ENCODE measurements at places on chromosomes 12 and 14.

- DNase-seq = no peak
Measured at GRCh38 chr14:39581474-39581873, 149.2 kb upstream of the FBXO33 start.

DNA sequence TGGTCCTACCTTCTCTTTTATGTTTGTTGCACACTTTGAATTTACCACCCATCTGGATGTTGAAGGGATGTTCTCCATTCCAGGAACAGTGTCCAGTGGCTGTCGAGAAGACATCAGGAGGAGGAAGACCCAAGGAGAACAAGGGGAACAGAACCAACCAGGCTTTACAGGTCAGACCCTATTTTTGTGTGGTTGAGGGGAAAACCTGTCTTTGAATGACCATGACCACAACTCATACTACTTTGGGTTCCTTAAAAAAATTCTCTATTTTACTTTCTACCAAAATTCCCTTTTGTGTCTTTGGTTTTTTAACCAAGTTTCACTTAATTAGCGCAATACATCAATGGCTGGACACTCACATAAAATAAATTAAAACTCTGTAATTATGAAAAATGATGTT lies 78.7 kb downstream of the PLXNC1 start:
- DNase-seq = no peak

GRCh38 chr12:32794281-32794680 lies 38.6 kb upstream of the YARS2 start:
- no peak for DNase-seq

- no peak for DNase-seq
Measured at GRCh38 chr12:7642876-7643309, 22.8 kb downstream of the APOBEC1 start.

- no peak for DNase-seq
Measured at GRCh38 chr14:75141967-75142366, 15.1 kb upstream of the NEK9 start.

DNA sequence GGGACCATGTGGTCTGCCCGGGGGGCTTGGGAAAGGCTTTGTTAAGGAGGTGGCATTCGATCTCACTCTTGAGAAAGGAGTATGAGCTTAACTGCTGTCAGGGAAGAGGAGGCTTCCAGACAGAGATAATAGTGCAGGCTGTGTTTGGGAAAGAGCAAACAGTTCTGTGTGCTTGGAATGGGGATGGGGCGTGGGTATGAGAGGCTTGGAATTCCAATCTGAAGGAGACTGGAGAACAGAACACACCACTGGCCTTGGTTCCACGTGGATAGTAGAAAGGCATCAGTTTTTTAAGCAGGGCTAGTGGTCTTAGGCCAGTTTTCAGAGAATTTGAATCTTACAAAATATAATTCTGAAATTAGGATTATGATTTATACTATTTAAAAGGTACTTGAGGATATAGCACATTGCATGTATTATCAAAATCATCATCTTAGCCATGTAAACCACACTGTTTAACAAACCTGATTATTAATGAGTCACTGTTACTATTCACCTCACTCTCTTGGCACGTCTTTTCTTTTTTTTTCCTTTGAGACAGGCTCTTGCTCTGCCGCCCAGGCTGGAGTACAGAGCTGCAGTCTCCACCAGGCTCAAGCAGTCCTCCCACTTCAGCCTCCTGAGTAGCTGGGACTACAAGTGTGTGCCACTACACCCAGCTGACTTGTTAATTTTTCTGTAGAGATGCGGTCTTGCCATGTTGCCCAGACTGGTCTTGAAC lies 38.5 kb upstream of the KCNK13 start:
- no peak for DNase-seq

DNA sequence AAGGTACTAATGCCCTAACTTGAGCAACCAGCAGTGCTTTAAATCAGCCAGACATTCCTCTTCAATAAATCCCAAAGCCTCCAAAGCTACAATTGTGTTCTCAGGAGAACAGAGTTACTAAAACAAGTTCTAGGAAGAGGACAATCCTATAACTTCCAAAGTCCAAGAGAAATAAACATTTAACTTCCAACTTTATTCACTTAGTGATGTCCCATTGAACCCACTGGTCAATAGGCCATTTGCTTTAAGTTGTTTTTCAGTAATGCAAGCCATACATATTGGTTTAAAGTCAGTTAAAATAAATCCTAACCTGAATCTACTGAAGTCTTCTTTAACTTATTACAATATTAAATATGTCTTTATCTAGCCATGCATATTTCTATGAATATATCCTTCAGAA lies 165.4 kb downstream of the PAWR start:
- no peak for DNase-seq

DNA sequence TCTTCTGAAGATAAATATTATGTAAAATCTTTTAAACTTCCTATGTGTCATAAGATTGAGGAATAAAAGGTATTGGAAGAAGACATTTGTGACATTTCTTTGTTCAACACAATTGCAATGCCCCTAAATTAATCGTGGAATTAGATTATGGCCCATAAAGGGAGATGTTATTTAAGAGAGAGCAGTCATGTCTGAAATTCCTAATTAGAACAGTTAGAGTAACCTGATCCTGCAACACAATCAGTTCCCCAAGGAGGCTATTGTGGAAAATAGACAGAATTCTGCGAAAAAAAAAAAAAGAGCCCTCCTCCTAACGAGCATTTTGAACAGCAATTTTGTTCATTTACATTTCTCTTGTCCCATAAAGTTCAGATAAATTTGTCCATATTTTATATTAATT lies 339.5 kb downstream of the PAWR start:
- no peak for DNase-seq

GRCh38 chr12:77842430-77842829 lies 11.7 kb downstream of the NAV3 start:
- DNase-seq = no peak

DNA sequence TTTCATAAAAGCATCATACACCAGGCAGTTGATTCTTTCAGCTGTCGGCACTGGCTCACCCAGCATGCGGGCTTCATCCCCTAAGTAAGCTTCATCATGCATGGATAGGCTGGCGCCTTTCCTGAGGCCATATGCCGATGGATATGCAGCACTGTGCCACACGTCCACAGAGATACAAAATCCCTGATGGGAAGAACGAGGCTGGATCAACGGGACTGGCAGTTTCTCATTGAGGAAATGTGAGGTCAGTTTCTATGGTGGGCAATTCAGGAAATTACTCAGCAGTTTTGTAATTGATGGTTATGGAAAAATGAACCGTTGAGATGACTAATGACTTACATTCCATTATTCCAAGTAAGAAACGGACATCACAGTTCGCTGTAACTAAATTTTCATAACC lies 453.8 kb downstream of the TMEM121 start:
- DNase-seq = no peak

DNA sequence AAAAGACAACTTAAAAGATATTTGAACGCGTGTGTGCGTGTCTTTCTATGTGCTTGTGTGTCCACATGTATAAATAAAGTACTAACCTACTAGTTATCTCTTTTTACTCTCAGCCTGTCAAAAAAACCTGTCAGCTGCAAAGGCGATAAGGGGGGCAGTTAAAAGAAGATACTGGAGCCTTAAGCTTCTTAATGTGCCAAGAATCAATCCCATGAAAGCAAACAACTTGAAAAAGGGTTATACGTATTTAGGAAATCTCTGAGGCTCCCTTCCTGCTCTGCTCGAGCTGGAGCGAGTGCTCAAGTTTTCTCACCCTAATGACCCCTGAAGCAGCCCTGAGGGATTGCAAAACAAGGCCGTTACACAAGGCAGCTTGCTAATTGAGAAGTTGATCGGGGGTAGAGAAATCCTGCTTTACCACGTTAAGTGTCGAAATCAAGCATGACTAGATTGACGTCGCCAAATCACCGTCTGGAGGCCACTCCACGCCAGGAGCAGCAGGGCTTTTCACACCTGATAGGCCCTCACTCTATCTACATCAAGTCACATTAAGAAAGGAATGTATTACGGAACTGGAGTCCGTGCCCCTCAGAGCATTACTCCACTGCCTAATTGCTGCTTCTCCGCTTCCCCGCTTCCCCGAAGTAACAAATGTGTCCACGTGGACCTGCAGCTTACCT lies 32.4 kb downstream of the LMO3 start:
- DNase-seq = no peak

DNA sequence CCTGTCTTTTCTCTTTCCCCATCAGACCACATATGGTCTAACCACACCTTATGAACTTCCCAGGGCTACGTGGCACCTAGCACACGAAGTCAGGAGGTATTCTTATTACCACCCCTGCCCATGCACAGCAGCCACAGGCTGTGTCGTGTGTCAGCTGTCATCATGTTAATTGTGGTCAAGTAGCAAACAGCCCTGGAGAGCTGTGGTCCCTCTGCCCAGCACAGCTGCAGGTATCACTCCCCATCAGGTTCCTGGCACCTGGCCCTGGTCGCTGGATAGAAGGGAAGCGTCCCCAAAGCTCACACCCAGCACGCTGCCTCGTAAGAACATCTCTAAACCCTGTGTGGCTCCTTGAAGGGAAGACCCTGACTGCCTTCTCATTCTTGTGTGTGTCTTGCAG lies 45.4 kb downstream of the CLMN start:
- no peak for DNase-seq

- DNase-seq = no peak
Measured at GRCh38 chr12:54009171-54010052, 627 bp downstream of the HOXC8 start.

DNA sequence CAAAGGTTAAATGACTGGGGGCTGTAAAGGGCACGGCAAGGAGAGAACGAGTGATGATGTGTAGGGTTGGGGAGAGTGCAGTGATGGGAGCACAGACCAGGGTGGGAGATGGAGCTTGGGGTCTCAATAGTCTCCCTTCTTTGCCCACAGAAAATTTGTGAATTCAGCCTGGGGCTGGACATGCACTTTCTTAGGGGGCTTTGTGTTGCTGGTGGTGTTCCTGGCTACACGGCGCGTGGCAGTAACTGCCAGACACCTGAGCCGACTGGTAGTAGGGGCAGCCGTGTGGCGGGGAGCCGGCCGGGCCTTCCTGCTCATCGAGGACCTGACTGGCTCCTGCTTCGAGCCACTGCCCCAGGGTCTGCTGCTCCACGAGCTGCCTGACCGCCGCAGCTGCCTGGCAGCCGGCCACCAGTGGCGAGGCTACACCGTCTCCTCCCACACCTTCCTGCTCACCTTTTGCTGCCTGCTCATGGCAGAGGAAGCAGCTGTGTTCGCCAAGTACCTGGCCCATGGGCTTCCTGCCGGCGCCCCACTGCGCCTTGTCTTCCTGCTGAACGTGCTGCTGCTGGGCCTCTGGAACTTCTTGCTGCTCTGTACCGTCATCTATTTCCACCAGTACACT lies 1.7 kb downstream of the FITM1 start:
- DNase-seq = no peak

GRCh38 chr12:91951571-91951970 lies 194.1 kb downstream of the BTG1 start:
- DNase-seq = no peak

DNA sequence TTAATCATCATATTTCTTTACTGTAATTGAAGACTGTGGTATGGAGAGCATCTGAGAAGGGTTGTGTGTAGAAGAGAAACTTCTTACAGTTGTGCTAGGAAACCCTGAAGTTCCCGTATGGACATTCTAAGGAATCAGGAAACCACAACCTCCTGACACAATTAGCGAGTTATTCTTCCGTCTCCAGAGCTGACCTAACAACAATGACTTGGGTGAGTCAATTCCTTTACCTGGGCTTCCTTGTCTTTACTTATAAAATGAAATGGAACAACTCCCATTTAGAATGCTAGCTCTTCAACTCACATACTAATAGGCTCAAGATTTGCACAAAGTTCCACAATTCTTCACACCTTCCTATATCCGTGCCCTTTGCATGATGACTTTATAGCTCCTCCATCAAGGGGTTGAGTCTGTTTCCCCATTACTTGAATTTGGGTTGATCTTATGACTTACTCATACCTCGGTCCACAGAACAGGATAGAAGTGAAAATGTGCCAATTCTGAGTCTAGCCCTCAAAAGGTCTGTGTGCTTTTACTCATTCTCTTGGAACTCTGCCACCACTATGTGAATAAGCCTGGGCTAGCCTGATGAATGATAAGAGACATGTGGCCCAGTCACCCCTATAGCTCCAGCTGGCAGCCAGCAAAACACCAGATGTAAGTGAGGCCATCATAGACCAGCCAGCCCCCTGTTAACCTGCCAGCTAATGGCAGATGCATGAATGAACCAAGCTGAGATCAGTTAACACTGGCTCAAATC lies 459.4 kb downstream of the ETNK1 start:
- DNase-seq = no peak

DNA sequence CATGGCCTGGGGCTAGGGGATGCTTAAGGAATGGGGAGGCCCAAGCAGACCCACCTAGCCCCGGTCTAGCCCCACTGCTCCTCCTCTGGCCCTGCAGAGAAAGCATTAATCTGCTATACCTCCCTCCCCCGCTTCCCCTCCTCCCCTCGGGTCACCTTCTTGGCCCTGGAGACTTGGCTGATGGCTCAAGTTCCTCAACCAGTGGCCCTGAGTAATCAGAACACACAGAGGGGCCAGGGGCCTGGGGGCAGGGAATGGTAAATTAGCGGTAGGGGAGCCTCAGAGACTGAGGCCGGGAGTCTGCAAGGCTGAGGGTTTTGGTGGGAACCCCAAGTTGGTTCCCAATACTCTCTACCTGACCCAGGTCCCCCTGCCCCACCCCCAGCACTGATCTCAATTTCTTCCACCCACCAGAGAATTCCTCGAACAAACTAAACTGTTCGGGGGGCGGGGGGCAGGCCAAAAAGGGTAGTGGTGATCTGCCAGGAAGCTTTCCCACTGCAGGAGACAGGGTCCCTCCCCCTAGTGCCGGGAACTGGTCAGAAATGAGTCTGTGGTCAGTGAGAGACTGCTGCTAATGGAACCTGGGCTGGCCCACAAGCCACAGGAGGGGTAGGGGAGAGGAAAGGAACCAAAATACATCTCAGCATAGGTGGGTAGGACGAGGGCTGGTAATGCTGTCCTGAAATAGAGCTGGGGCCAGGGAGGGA lies 12.8 kb upstream of the SMARCD1 start:
- no peak for DNase-seq

GRCh38 chr14:81303258-81303935 lies 82.6 kb upstream of the GTF2A1 start:
- DNase-seq = no peak

DNA sequence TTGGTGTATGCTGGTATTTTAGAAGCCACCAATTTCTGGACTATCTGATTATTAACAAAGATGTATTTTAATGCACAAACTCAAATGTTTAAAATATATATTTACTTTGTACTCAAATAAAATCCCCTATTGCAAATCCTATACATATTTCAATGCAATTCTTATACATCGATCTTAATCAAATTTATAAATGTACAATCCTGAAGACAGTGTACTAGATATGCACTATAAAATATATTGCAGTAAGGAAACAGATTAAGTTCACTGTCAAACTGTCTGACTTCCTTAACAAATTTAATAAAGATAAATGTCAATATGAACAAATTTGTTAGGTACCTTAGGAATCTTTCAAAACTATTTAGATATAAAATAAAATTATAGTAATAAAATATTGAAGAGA lies 43.9 kb downstream of the FOXA1 start:
- no peak for DNase-seq

- DNase-seq = no peak
Measured at GRCh38 chr14:21240417-21240816, 28.8 kb downstream of the HNRNPC start.

DNA sequence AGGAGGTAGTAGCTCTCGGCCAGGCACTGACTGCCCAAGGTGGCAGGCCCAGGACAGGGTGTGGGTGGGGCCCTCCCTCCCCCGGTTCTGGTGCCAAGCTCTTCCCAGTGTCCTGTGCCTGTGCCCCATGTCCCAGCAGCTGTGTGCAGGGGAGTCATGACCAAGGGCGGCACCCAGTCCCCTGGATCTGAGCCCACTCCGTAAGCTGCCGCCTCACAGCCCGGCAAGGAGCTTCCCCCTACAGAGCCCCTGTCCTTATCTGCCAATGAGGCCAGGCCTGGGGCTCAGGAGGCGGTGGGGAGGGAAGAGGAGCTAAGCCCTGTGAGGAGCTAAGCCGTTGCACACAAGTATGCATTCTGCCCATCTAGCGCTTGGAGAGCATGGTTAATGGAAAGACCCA lies 5.6 kb upstream of the C14orf180 start:
- no peak for DNase-seq

Measured in stimulated activated CD4-positive, alpha-beta T cell treated with anti-CD3 and anti-CD28 coated beads, TNF-alpha, amount 100 ng/mL, for 4 hours (primary cell).